Calu3 (cell line): ENCODE measurements at places on chromosomes 1 and 21.

GRCh38 chr1:55147524-55147923, 67.6 kb downstream of the USP24 start:
- DNase-seq: no peak

DNA sequence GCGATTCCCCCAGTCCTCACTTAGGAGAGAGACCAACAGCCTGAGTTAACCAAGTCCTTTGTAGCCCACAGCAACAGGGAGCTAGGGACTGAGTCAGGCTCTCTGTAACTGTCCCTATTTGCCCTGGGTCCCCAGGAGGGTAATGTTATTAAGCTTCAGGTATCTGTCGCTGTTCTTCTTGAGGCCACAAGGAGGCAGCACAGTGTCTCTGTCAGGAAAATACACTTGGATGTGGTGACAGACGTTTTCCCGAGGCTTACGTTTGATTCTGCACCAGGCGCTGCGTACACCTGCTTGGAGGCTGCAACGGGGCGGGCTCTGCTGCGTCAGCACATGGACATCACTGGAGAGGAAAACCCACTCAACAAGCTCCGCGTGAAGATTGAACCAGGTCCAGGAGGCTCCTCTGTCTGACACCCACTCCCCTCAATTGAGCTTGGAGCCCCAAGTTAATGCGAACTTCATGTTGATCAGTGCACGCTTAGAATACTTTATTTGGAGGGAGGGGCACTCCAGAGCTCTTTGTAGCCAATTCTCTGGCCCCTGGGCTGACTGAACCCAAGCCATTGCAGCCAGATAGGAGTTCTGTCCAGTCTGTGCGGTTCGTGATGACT, 10.7 kb upstream of the ELF3 start:
- DNase-seq: peak; percentile 65

- no peak for DNase-seq
These were observed 90.4 kb upstream of the AKT3 start for GRCh38 chr1:243940451-243940850.

DNA sequence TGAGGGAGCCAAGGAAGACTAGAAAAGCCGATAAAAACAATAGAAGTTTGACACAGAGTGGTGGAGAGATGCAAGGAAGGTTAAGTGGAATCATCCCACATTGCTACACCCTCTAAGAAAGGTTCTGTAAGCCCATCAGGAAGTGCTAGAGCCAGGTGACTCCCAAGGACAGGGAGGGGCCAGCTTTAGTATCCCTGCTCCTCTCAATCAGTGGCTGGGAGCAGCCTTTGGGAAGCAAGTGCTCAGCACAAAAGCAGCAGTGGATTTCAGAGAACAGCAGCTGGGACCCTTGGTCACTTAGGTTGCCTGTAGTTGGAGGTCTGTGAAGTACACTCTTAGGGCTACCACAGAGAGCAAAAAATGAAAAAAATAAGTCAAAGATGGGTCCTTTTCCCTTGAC, 42.5 kb downstream of the NME7 start:
- peak; percentile 11 for DNase-seq

DNA sequence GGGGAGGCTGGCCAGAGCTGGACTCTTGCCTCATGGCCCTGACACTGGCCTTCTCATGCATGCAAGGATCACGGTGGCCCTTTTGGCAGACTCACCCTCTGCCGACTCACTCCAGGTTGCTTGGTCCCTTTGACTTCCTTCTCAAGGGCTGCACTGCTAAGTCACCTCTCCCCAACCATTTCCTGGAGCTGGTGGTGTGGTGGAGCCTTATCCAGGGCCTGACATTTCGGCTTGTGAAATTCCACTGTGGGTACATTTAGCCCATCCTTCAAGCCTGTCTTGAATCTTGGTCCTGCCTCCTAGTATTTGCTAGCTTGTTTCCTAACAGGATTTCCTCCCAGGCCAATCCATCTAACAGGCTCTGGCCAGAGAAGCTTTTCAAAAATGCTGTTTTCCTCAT, 52.6 kb upstream of the JUN start:
- no peak for DNase-seq

GRCh38 chr1:229561141-229561540, 2.6 kb upstream of the ABCB10 start:
- DNase-seq: no peak

DNA sequence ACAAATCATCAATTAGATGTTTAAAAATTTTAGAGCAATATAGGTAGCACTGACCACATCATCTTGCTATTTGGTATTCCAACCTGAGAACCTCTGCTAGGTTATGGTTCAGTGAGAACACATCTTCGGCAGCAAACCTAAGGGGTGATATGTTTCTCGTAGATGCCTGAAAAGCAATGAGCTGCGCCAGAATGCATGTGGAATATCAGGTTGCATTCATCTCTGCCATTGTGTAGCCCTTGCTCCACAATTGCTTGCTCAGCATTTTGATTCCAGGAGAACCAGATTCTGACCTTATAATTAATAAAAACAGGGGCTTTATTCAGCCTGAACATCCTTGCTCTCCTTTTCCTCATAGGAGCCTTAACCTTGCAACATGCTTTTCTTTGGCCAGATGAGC, 408.1 kb downstream of the USH2A start:
- no peak for DNase-seq

- DNase-seq: peak; percentile 78
These were observed 76.8 kb downstream of the CD46 start for GRCh38 chr1:207828485-207829158.

GRCh38 chr1:179825206-179825605, 52.4 kb downstream of the TOR1AIP2 start:
- no peak for DNase-seq

GRCh38 chr1:48695161-48695560, 81.5 kb downstream of the BEND5 start:
- DNase-seq: no peak

GRCh38 chr1:161868832-161869231, 102.7 kb downstream of the ATF6 start:
- DNase-seq: no peak

DNA sequence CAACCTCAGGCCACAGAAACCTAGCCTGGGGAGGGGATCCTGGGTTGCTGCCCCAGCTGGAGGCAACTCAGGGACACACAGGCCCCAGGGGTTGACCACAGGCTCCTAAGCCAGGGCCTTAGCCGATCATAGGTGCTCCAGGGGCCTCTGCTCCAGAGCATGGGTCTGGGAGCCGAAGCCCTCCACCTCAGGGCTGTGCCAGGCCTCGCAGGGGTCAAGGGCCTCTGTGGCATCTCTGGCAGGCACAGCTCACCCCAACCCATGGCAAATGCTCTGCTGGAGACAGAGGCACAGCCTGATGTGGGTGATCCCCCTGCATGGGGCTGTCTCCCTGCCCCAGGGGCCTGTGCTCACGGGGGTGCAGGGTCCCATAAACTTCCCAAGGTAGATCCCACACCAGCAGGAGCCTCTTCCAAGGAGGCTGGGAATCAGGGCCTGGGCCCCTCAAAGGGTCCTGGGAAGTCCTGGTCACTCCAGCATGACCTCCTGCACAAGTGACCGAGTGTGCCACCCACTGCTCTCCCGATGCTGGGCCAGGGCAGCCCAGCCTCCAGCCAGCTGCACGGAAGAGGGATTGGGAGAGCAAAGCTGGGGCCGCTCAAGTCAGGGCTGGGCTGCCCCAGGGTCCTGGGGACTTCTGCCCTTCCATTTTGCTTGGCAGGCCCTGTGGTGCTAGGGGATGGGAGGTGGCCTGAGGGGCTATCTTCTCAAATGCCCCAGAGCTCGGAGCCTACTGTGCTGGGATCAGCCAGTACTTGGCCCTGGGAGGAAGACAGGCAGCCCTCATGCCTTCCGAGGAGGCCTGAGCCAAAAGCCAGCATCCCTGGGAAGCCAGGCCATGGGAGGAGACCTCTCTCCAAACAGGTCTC, 22.2 kb upstream of the PRSS38 start:
- DNase-seq: no peak

DNA sequence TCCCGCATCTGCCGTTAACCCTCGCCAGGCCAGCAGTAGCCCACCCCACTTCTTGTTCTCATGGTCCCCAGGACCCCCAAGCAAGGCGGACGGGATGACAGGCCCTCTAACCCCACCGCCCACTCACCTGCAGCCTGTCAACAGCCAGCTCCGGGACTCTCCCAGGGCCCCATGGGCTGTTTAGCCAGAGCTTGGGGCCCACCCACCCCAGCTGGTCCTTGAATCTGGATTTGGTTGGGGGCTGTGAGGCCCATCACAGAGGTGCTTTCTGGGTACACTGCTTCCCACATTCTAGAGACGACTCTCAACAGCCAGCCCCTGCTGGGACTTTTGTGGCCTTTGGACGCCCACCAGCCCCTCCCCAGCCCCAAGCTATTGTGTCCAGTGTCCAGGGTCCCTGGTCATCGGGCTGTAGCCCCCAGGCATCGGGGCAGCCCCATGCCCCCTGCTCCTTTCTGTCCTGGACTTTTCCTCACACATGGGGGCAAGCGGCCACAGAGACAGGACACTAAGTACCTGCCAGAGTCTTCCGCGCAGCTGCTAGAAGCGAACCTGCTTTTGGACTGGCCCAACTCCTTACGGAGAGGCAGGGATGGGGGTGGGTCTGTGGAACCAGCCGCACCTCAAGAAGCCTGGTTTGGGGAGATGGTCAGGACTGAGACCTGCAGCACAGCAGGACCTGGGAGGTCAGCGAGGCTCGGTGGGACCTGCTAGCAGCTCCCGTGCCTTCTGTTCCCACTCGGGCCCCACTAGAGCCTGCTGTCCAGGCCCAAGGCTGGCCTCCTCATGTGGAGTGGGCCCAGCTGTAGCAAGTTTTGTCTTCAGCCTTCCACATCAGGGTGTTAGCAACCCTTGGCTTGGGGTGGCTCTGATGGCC, 208.1 kb upstream of the VAMP3 start:
- no peak for DNase-seq

- DNase-seq: peak; percentile 26
These were observed 1.4 kb downstream of the DUSP10 start for GRCh38 chr1:221740369-221740992.

- DNase-seq: no peak
These were observed 13.0 kb downstream of the VANGL1 start for GRCh38 chr1:115654663-115655305.

GRCh38 chr1:43605766-43606165, 44.2 kb upstream of the KDM4A start:
- DNase-seq: no peak

DNA sequence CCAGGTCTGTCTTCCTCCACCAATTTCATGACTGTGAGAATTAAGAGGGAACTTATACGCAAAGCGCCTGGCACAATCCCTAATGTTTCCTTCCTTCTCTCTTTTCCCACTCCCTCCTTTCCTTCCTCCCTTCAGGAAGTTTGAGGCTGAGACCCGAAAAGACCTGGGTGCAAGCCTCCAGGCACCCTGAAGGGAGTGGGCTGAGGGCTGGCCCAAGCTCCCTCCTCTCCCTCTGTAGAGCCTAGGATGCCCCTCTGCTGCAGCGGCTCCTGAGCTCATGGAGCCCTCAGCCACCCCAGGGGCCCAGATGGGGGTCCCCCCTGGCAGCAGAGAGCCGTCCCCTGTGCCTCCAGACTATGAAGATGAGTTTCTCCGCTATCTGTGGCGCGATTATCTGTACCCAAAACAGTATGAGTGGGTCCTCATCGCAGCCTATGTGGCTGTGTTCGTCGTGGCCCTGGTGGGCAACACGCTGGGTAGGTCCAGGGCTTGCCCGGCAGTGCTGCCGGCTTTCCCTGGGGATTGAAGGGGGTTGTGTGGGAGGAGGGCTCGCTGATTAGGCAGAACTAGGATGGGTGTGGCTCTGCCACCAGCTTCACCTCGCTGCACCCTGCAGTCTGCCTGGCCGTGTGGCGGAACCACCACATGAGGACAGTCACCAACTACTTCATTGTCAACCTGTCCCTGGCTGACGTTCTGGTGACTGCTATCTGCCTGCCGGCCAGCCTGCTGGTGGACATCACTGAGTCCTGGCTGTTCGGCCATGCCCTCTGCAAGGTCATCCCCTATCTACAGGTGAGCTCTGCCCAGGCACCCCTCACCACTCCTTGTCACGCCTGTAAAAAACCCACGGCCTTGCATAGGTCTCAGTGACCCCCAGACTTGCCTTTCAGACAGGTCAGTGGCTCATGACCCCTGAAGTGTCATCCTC, 1.7 kb downstream of the HCRTR1 start:
- no peak for DNase-seq

DNA sequence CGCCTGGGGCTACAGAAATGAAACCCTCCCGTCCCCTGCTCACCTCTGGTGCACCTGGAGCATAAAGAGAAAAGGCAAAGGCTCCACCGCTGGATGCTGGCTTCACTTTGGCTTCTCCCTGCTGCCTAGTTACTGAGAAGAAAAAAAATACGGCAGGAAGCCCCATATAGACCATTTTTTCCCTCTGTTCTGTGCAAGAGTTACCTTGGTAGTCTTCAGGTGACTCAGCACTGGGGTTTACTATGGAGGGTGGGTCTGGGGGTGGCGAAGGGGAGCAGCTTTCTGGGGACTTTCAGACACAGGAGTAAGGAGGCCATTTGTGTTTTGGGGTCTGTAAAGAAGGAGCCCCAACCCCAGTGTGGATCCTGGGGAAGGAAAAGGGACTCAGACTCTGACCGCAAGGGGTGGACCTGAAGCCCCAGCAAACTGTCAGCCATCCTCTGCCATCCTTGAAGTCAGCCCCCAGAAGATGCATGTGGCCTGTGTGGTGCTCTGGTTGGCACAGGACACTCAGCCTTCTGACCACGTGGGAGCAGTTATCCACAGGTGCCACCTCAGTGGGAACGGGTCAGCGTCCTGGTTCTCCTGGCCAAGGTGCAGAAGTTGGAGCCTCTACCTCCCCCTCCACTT, 25.9 kb upstream of the EPS8L3 start:
- DNase-seq: no peak

- DNase-seq: peak; percentile 57
These were observed 3.5 kb downstream of the PPP1R15B start for GRCh38 chr1:204408074-204408507.

DNA sequence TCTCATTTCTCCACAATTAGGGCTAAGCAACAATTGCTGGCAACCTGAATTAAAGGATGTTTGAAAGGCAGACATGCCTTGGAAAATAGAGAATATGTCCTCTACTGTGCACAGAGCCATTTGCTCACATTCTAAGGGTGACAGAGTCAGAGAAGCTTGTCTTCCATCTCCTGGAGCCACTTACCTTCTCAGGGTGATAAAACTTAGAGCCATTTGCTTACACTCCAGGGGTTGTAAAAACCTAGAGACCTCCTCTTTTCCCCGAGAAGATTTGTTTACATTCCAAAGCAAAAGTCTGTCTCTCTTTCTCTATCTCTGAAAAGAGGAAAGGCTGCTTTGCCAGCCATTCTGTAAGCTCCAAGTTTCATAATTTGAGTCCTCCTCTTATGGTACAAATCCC, 61.3 kb downstream of the LBR start:
- DNase-seq: no peak
